ENCODE measurements at places on chromosomes 12 and 14.

DNA sequence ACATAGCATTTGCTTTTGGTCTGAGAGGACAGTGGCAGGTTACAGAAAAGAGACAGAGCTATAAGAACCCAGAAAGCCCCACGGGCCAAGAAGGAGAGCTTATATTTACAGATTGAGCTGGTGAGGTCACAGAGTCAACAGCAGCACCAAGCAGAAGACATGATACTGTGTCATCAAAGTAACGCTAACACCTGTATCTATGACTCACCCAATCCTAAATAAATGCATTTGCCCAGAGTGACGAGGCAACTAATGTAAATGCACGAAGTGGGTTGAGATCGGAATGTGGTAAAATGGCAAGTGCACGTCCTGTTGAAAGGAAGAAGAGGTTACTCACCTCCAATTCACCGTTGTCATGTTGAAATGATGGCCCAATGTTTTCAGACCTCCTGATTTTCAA, 6.7 kb upstream of the CD163L1 start:
- DNase-seq: no peak

DNA sequence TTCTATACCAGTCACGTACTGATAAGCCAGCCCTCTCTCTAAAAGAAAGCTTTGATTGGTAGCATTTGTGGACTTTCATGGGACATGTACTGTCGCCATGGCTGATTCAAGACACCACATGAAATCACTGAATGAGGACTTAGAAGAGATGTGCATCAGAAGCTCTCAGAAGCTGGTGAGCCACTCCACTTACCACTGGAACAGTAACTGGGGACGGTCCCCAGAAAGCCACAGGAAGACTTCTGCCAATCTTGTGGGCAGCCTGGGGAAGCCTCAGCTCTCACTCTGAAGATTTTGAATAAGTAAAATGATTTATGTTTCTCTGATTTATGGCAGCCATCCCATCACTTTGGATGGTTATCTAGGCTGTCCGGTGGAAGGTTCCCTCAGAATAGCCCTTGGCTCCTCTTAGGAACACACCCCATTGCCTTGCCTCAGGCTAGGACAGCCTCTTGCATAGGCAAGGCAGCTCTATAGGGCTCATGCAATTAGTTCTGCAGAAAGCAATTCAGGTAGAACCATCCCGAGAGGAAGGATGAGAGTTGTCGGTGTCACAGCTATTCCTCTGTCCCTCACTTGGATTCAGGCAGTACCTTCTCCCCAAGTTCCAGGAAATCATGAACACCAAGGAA, 9.8 kb downstream of the DHRS1 start:
- no peak for DNase-seq

DNA sequence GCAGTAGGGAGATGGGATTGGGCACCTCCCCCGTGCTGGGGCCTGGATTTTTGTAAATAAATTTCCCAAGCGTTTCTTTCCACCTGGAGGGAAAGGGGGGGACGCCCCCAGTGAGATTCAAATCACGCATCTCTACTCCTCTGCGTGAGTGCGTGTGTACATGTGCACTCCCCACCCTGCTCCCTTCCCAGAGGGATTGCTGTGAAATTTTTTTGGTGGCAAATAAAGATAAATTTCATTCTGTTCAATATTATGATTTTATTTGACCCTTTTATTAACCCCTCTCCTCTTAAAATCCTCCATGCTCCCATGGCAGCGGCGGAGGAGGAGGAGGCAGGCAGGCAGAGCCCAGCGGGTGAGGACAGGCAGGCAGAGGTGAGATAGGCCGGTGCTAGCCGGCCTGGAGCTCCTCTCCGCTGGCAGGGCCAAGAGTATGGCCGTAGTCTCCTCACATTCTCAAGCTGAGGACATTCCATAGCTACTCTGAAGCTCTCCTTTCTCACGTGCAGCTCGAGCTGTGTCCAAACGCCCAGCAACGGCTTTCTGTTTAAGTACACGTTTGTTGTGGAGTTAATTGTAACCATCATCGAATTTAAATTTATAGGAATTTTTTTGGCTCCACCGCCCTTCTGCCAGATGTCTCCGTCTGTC, 1.5 kb upstream of the HOTAIR start:
- no peak for DNase-seq

- DNase-seq: no peak
Observed at GRCh38 chr14:97366400-97366799, 569.2 kb downstream of the VRK1 start.

DNA sequence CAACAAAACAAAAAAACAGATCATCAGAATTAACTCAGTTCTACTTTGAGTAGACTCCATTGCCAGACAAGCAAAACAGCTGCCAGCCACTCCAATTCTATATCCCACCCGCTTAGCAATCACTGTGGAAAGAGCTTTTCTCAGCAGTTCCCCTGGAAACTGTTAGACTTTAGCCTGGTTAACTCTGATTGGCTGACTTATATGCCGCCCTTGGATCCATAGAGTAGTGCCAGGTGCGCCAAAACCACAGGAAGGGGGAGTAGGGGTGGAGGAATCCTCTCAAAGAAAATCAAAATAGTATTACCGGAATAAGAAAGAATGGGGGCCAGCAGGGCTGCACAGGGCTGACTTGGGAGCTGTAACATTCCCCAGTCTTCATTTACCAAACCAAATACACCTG, 5.4 kb upstream of the EML5 start:
- no peak for DNase-seq

- DNase-seq: no peak
Observed at GRCh38 chr14:54220071-54220703, 176.6 kb upstream of the CDKN3 start.

GRCh38 chr14:63275611-63276010, 43.1 kb downstream of the GPHB5 start:
- no peak for DNase-seq

GRCh38 chr14:75770635-75771034, 109.6 kb downstream of the TTLL5 start:
- no peak for DNase-seq

GRCh38 chr12:93778306-93778705, 101.1 kb downstream of the CRADD start:
- DNase-seq: no peak

- no peak for DNase-seq
Observed at GRCh38 chr14:106883218-106883692, 1356.9 kb downstream of the TMEM121 start.

- peak; percentile 62 for DNase-seq
Observed at GRCh38 chr14:23559010-23559925, 3.2 kb downstream of the THTPA start.

GRCh38 chr12:31756977-31757420, 28.2 kb upstream of the AMN1 start:
- DNase-seq: no peak

DNA sequence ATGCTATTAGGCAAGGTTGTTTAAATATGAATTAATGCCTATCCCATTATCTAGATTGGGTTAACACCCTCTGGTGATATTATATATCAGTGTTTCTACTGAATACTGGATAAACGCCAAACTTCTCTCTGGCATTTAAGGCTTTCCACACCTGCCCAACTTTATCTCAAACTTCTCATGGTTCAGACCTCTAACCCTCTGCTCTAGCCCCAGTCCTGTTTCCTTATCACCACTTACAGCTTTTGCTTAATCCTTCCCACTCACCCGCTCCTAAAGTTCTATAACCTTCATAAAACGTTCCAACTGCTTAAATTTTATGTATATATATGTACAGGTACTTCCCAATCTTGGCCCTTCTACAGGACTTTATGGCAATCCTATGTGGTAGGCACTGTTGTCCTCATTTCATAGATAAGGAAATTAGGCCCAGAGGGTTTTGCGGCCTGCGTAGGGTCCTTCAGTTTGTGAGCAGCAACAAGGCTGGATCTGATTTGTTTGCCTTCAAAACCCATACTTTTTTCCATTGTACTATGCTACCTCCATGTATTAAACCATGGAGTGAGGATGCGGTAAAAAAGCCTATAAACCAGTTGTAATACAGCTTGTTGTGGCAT, 1.2 kb downstream of the LPCAT3 start:
- DNase-seq: no peak

- no peak for DNase-seq
Observed at GRCh38 chr12:113260127-113260526, 38.9 kb downstream of the TPCN1 start.

DNA sequence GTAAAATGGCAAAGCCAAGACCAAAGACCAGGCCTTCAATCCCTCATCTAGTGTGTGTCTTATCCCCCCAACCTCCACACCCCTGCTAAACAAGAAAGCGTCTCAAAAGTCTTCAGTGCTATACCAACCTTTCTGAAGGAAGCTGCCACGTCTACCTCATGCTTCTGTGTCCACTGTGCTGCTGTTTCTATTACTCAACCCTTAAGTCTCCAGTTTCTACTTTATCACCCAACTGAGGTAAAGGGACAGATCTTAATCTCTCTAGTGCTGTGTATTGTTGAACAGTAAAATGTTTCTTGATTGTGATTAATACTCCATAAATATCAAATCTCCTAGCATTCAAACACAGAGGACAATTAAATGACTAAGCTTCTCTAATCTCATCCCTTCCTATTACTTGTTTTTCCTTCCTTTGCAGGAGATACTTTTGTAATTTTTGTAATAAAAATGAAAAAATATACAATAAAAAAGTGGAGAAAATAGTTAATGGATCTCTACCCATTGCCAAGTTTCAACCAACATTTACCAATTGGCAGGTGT, 23.3 kb downstream of the BTBD7 start:
- no peak for DNase-seq

GRCh38 chr12:107418981-107419380, 266.6 kb upstream of the PWP1 start:
- no peak for DNase-seq

- DNase-seq: no peak
Observed at GRCh38 chr12:98217257-98217656, 298.1 kb upstream of the TMPO start.

DNA sequence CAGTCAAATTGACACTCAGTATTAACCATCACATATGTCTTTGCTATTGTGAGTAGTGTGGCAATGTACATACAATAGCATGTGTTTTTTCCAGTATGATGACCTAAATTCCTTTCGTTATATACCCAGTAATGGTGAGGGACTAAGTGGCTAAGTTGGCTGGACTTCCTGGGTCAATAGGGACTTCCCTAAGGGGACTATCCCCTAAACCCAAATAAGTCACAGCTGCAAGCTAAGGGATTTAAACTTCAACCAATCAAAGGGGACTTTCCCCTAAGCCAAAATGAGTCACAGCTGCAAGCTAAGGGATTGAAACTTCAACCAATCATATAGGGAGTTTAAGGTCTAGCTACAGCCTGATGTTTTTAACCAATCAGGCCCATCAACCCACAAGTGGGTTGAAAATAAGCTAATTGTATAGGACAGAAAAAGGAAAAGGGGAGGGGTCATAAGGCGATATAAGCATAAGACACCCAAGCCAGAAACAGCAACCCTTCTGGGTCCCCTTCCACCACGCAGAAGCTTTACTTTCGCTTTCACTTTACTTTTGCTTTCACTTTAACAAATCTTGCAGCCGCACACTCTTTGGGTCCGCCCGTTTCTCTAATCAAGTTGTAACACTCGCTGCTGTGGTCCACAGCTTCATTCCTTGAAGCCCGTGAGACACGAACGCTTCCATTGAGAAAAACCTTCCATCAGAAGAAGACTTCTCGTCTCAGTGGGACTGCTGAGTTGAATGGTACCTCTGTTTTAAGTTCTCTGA, 404.4 kb downstream of the FLRT2 start:
- no peak for DNase-seq

DNA sequence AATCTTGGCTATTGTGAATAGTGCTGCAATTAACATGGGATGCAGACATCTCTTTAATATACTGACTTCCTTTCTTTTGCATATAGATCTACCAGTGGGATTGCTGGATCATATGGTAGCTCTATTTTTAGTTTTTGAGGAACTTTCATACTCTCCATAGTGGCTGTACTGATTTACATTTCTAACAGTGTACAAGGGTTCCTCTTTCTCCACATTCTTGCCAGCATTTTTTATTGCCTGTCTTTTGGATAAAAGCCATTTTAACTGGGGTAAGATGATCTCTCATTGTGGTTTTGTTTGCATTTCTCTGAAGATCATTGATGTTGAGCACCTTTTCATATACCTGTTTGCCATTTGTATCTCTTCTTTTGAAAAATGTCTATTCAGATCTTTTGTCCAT, 8.4 kb downstream of the AMDHD1 start:
- DNase-seq: no peak

- DNase-seq: no peak
Observed at GRCh38 chr14:93262446-93262845, 55.4 kb downstream of the UBR7 start.

GRCh38 chr12:89992668-89993451, 284.2 kb upstream of the ATP2B1 start:
- DNase-seq: no peak

- DNase-seq: peak; percentile 50
Observed at GRCh38 chr14:104135904-104136471, 2.4 kb upstream of the KIF26A start.

DNA sequence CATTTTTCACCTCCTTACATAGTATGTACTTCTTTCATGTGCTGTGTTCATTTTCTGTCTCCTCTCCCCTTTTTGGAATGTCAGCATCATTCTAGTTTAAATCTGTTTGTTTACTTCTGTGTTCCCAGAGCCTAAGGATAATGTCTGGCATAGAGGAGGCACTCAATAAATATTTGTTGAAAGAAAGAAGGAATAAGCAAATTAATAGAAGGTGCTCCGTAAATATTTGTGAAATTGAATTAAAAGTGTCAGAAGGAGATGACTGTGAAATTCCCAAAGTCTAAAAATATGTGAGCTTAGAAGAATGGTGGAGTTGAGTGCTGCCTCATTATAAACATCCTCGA, 3.3 kb upstream of the CDKN1B start:
- no peak for DNase-seq

GRCh38 chr14:64467566-64467965, 2.3 kb downstream of the AKAP5 start:
- DNase-seq: no peak

DNA sequence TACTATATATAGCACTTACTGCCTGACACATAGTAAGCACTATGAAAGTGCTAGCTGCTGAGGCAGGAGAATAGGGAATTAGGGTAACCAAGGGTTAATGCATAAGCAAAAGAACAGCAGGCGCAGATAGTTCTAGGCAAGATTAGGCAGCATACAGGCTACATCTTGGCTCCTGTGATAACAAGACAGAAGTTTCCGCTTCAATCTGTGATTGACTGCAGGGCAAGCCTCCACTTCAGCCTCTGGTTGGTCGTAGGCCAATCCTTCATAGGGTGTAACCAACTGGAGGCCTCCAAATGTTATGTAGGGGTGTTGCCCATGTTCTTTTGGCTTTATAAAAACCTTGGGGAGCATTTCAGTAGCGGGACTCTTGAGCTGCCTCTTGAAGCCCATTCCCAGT, 46.9 kb downstream of the KLHL28 start:
- no peak for DNase-seq

GRCh38 chr14:69087061-69087461, 65.9 kb downstream of the DCAF5 start:
- DNase-seq: no peak

GRCh38 chr12:44431647-44432343, 444.3 kb downstream of the NELL2 start:
- no peak for DNase-seq

DNA sequence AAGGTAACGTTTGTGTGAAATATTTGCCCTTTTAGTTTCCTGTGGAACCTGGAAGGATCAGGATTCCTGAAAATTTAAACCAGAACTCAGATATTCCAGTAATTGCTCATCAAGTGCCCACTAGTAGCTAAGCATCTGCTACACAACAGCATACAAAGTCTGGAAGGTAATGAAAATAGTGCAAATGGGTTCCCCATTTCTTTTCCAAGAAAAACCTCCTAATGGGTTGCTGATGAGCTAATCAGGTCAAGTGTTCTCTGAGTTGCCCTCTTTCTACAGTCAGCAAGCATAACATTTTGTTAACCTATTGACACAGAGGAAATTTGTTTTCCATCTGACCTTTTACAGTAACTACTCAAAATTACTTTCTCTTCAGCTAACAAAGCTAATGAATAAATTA, 83.6 kb upstream of the PMCH start:
- DNase-seq: no peak

GRCh38 chr12:58455136-58455535, 465.2 kb downstream of the LRIG3 start:
- DNase-seq: no peak
